Effector memory CD8-positive, alpha-beta T cell (primary cell): ENCODE measurements at places on chromosomes 7 and 10.

- H3K27me3 ChIP-seq, result peaks cover 100% of the 10 kb centered on the region
- peak overlapping the region; percentile 33 for H3K4me3 ChIP-seq
- peaks cover 15% of the 10 kb centered on the region for H3K4me1 ChIP-seq
- DNase-seq, result peak; percentile 73
- no peaks in the 10 kb centered on the region for H3K36me3 ChIP-seq
Measured at GRCh38 chr10:123994417-123995081, 98.8 kb downstream of the CHST15 start.

- no peak overlapping the region for H3K27ac ChIP-seq
- no peak for DNase-seq
- H3K4me1 ChIP-seq, result no peaks in the 10 kb centered on the region
- no peaks in the 10 kb centered on the region for H3K36me3 ChIP-seq
- no peaks in the 10 kb centered on the region for H3K27me3 ChIP-seq
Measured at GRCh38 chr7:83365746-83366145, 203.1 kb upstream of the PCLO start.

- peaks cover 4% of the 10 kb centered on the region for H3K36me3 ChIP-seq
- no peaks in the 10 kb centered on the region for H3K27me3 ChIP-seq
- H3K4me3 ChIP-seq, result no peak overlapping the region
- H3K4me1 ChIP-seq, result no peaks in the 10 kb centered on the region
- DNase-seq, result no peak
- no peak overlapping the region for H3K27ac ChIP-seq
Measured at GRCh38 chr7:2158331-2159175, 74.2 kb downstream of the MAD1L1 start.

DNA sequence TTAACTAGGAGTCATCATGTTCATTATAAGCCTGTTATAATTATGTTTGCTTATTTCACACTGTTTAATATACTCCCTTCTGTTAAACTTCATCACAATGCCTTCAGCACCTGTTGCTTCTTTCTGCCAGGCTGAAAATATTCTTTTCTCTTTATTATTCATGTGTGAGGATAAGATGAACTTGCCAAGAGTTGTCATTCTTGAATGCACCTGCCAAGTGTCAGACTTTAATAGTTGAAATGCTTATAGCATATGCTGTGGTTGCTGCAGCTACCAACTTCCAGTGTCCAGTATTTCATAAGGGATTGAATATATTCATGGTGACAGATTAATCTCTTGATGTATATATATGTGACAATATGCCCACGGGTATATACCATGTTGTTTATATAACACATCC lies 339.2 kb upstream of the MEOX2 start:
- no peaks in the 10 kb centered on the region for H3K36me3 ChIP-seq
- no peak overlapping the region for H3K27ac ChIP-seq
- H3K4me1 ChIP-seq, result no peaks in the 10 kb centered on the region
- H3K27me3 ChIP-seq, result no peaks in the 10 kb centered on the region
- H3K4me3 ChIP-seq, result no peak overlapping the region

DNA sequence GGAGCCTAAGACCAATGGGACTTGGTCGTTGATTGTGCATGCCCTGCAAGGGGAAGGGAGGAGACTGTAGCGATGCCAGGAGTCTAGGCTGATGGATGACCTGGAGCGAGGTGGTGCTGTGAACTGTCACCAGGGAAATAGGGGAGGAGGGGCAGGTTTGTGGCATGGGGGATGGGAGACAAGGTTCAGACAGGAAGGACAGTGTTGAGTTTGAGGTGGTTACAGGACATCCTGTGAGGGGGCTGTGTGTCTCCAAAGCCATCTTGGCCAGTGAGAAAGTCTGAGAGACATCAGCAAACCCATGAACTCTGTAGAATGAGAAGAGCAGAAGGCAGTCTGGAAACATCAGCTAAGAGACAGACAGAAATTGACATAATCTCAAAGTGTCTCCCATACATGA lies 38.5 kb upstream of the KDM7A start:
- peaks cover 35% of the 10 kb centered on the region for H3K4me1 ChIP-seq
- no peak overlapping the region for H3K4me3 ChIP-seq
- no peak overlapping the region for H3K27ac ChIP-seq
- peaks cover 2% of the 10 kb centered on the region for H3K36me3 ChIP-seq

DNA sequence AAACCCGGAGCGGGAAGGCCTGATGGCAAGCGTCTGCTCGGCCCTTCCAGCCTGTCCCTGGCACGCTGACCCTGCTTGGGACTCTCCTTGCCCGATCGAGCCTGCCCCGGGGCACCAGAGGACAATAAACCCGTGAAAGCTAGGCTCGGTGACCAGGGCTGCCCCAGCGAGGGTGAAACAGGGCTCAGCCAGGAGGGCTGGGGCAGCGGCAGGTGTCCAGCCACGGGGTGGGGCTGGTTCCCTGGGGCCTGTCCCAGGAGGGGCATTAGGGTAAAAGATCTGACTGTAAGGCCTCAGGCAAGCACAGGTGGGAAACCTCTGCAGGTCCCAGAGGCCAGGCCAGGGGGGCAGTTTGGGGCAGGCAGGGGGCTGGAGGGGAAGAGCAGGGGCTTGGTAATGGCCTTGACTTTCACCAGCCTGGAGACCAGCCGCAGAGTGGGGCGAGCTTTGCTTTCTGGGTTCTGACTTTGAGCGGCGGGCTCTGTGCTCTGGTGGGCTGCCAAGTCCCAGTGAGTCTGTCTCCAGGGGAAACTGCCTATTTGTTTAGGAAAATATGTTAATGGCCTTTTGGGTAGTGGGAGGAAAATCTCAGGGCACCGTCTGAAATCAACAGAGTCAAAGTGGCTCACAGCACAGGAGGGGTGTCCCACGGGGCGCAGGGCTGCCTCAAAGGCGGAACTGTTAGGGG lies 68.2 kb upstream of the INPP5A start:
- H3K36me3 ChIP-seq, result no peaks in the 10 kb centered on the region
- peaks cover 39% of the 10 kb centered on the region for H3K27me3 ChIP-seq
- DNase-seq, result no peak
- H3K4me3 ChIP-seq, result no peak overlapping the region
- no peak overlapping the region for H3K27ac ChIP-seq

- H3K27ac ChIP-seq, result no peak overlapping the region
- peaks cover 9% of the 10 kb centered on the region for H3K27me3 ChIP-seq
- no peaks in the 10 kb centered on the region for H3K36me3 ChIP-seq
- H3K4me3 ChIP-seq, result no peak overlapping the region
Measured at GRCh38 chr7:6545398-6546126, 5.7 kb downstream of the GRID2IP start.

DNA sequence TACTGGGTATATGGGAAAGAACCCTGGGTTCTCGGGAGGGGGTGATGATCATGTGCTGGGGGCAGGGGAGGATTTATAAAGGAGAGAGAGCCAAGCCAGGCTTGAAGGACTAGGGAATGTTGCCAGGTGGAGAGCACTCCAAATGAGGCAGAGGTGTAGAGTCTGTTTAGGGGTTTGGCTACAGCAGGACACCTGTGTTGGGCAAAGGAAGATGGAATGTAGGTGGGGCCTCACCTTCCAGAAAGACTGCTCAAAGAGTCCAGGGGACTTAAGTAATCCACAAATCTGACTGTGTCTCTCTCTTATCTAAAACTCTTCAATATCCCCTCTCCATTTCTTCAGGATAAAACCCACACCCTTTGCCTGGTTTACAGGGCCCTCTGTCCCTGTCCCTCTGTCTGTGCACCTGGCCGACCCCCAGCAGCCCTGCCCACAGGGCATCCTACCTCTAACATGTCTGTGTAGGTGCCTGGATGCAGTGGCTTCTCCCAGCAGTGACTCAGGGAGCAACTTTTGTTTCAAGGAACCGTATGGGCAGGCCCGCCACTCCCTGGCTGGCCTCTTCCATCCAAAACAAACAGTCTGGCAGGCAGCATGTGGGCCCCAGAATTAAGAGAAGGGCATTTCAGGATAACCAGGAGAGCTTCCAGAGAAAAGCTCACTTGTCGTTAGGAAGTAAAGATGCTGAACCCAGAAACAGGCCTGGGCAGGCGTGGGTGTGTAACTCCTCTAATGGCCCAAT lies 10.6 kb upstream of the PLEKHA1 start:
- H3K27ac ChIP-seq, result peak overlapping the region; percentile 36
- H3K4me3 ChIP-seq, result no peak overlapping the region
- H3K4me1 ChIP-seq, result no peaks in the 10 kb centered on the region
- no peak for DNase-seq

DNA sequence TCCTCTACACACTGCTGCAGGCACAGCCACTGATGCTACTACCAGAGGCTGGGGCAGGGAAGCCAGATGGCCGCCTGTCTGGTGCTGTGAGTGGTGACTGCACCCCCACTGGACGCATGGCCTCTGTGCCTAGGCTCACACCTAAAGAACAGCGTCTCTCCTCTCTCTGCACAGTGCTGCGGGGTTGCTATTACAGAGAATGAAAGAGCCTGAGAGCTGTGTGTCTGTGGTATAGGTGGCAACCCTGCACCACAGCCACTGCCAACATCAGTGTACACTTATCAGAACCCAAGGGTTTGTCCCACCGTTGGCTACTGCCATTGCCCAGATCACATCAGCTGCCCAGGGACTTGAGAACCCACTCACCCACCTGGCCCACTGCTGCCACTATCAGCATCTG lies 4.1 kb upstream of the IFIT2 start:
- no peaks in the 10 kb centered on the region for H3K27me3 ChIP-seq
- no peak overlapping the region for H3K27ac ChIP-seq
- no peak overlapping the region for H3K4me3 ChIP-seq
- DNase-seq, result no peak

DNA sequence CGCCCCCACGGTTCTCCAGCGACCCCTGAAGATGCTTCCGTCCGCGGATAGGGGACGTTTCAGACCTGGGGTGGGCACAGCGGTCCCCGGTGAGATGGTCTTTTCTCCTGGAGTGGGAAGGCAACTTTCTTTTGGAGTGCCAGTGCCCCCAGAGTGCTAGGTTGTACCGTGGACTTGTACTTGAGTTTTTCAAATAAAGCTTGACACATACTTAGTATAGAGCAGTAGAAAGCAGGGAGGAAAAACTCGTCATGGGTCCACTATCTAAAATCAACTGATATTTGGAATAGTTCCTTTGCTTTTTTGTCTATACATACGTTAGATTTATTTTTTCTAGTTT lies 28.4 kb downstream of the RBM20 start:
- H3K4me3 ChIP-seq, result peak overlapping the region; percentile 91
- H3K36me3 ChIP-seq, result peaks cover 3% of the 10 kb centered on the region
- H3K4me1 ChIP-seq, result peaks cover 10% of the 10 kb centered on the region
- peaks cover 18% of the 10 kb centered on the region for H3K27me3 ChIP-seq
- DNase-seq, result no peak

DNA sequence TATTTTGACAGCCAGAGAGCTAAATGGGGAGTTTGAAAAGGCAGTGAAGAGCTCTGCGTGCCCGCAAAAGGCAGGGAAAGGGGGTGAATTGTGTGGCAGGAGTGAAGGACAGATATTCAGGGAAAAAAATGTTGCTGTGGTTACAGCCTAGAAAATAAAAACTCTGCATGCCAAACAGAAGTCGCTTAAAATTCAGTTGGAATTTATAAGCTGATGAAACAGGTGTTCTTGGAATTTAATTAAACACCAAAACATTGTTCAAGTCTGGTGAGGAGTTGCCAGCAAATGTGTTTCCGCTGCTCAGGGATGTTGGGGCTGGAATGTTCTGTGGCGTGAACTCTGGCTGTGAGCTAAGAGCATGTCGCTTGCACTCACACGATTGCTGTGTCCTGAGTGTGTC lies 169.3 kb downstream of the ADRA2A start:
- no peak overlapping the region for H3K27ac ChIP-seq
- DNase-seq, result no peak
- H3K36me3 ChIP-seq, result no peaks in the 10 kb centered on the region
- no peak overlapping the region for H3K4me3 ChIP-seq

- H3K27ac ChIP-seq, result no peak overlapping the region
- H3K36me3 ChIP-seq, result no peaks in the 10 kb centered on the region
- H3K4me3 ChIP-seq, result no peak overlapping the region
- no peak for DNase-seq
- H3K4me1 ChIP-seq, result no peaks in the 10 kb centered on the region
Measured at GRCh38 chr7:21707566-21707965, 164.7 kb downstream of the DNAH11 start.

- DNase-seq, result no peak
- H3K4me3 ChIP-seq, result no peak overlapping the region
- no peak overlapping the region for H3K27ac ChIP-seq
- peaks cover 11% of the 10 kb centered on the region for H3K4me1 ChIP-seq
- H3K36me3 ChIP-seq, result no peaks in the 10 kb centered on the region
- H3K27me3 ChIP-seq, result no peaks in the 10 kb centered on the region
Measured at GRCh38 chr10:51709324-51709972, 10.1 kb upstream of the CSTF2T start.

DNA sequence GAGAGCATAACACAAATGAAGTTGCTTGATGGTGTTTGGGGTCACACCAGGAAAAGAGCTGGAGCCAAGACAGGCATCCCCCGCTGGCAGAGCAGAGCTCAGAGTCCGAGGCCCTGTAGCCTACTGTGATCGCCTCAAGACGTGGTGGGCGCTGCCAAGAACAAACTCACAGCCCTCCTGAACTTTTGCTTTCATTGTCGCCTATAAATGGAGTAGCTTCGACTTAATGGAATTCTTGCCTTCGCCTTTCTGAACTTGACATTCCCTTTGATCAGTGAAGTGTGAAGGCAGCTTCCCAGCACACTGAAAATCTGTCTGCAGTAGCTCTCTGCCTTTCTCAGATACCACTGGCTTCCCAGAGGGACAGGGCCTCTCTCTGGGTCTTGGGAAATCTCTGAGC lies 21.3 kb downstream of the CPXM2 start:
- peaks cover 41% of the 10 kb centered on the region for H3K27me3 ChIP-seq
- no peak overlapping the region for H3K27ac ChIP-seq
- no peak for DNase-seq
- H3K36me3 ChIP-seq, result no peaks in the 10 kb centered on the region
- no peaks in the 10 kb centered on the region for H3K4me1 ChIP-seq

DNA sequence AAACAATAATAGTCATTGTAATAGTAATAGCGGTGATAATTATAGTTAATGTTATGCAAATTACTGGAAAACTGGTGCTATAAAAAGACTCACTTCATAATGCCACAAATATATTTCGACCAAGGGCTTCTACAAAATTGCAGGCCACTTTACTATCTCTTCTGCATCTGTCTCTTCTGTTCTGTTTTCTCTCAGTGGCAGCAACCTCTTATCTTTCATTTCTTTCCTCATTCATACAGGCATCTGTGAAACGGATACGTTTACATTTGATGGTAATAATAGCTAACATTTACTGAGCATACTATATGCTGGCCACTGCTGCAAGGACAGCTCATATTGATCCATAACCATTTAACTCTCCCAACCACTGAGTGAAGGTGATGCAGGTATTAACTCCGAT lies 537.4 kb upstream of the PFKP start:
- H3K4me3 ChIP-seq, result no peak overlapping the region
- DNase-seq, result no peak
- H3K4me1 ChIP-seq, result no peaks in the 10 kb centered on the region
- peaks cover 10% of the 10 kb centered on the region for H3K27me3 ChIP-seq
- H3K36me3 ChIP-seq, result no peaks in the 10 kb centered on the region

- H3K36me3 ChIP-seq, result no peaks in the 10 kb centered on the region
- H3K4me1 ChIP-seq, result no peaks in the 10 kb centered on the region
- DNase-seq, result no peak
- H3K4me3 ChIP-seq, result no peak overlapping the region
- no peaks in the 10 kb centered on the region for H3K27me3 ChIP-seq
- H3K27ac ChIP-seq, result no peak overlapping the region
Measured at GRCh38 chr7:146826329-146826728, 709.7 kb downstream of the CNTNAP2 start.

DNA sequence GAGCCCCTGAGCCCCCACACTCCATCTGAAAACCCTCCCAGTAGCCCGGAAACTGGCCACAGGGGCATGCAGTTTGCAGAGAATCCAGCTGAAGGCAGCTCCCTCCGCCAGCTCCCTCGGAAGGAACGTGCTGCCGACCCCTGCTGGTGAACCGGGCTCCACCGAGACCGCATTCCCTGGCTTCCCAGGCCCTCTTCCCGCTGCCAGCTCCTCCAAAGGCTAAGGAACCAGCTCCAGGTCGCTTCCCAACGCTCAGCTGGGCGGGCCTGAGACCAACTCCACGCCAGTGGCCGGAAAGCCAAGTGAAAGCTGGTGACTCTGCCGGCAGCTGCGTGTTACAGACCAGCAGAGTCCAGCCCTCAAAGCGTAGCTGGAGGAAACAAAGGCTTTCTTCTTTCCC lies 35.8 kb downstream of the GPER1 start:
- DNase-seq, result no peak
- no peaks in the 10 kb centered on the region for H3K27me3 ChIP-seq
- H3K4me1 ChIP-seq, result no peaks in the 10 kb centered on the region
